T-helper 22 cell (primary cell): ENCODE measurements at places on chromosomes 4 and X.

GRCh38 chr4:100981447-100982204 lies 365.7 kb downstream of the PPP3CA start:
- no peak for DNase-seq

DNA sequence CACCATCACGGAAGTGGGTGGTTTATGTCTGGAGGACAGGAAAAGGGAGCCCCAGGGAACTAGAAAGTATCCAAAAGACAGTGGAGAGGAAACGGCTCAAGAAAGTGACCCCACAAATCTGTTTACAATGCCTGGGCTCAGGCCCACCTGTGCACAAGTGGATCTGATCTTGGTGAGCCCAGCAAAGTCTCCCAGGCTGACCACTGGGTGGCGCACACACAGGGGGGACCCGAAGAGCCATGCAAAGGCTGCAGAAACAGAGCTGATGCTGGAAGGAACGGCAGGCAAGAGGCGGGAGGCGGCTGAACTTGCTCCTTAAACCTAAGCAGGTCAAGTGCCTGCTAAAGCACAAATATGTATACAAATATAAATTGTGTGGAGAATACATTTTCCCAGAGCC lies 9.6 kb downstream of the HAUS7 start:
- no peak for DNase-seq

- no peak for DNase-seq
Measured at GRCh38 chrX:698206-698605, 67.6 kb downstream of the SHOX start.

DNA sequence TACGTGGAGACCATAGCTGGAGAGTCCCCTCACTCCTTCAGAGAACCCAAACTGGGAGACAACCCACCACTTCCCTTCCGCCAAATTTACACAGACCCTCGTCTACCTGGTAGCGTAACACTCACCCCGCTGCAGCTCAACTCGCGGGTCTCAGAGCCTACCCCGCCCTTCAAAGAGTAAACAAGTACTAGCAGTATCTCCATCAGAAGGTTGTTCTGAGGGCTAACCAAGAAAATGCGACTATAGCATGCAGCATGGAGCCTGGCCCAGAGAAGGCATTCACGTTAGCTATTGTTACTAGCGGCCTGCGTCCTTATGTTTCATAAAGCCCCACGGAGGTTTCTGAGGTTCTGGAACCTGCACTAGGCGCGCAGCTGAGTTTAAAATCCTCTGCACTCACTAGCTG lies 531 bp upstream of the MANBA start:
- no peak for DNase-seq

GRCh38 chr4:95546866-95547714 lies 1.7 kb downstream of the UNC5C start:
- no peak for DNase-seq

DNA sequence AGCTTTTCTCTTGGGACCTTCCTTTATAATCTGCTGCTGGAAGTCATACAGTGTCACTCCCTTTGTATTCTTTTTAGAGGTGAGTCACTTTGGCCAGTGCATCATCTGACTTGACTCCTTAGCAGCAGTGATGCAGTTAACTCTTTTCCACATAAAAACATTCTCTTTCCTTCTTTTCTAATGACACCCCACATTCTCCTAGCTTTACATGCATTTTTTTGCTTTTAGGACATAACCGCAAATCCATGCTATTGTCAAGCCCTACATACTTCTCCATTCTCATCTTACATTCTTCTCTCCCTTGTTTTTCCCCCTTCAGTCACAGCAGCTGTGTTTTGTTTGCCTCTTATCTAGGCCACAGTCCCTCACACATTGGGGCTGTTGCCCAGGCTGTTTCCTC lies 55.1 kb downstream of the ZNF330 start:
- no peak for DNase-seq

DNA sequence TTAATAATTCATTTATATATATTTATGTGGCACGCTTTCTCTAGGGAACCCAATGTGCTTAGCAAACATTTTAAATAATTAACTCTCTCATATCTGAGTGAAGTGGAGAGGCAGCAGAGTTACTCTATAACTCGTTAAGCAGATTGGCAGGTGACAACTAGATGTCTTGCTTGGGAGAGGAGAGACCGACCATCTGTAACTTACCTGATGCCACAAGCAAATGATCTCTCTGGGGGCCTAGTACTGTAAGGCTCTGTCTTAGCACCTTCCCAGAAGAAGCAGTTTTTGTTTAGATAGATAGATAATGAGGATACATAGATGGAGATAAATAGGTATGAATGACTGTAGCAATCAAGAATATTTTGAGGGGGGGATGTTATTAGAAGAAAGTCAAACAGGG lies 11.9 kb upstream of the SEL1L3 start:
- no peak for DNase-seq

GRCh38 chr4:174503079-174503715 lies 19.1 kb downstream of the HPGD start:
- DNase-seq = no peak

- no peak for DNase-seq
Measured at GRCh38 chr4:62771983-62772557, 1571.9 kb downstream of the ADGRL3 start.

DNA sequence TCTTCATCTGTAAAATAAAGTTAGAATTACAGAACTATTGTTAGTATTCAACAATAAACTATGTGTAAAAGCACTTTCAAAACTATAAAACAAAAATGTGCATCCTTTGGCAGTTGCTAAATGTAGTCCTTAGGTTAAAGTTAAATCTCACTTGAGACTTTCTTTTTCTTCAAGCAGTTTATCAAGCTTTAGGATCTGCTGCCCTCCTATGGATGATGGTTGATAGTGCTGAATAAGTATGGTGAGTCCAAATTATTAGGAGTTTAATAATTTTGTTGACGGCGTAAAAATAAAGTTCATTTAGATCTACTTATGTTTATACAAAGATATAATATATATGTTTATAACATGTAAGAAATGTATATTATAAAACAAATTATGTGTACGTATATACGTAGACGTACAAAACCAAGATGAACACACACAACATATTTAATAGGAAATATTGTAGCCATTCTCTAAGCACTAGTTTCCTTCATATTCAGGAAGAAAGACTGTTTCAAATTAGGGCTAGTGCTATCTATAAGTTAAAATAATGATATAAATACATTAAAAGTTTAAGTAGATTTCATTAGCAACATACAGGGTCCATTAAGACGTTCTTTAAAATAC lies 22.3 kb downstream of the UGT2A2 start:
- DNase-seq = no peak

DNA sequence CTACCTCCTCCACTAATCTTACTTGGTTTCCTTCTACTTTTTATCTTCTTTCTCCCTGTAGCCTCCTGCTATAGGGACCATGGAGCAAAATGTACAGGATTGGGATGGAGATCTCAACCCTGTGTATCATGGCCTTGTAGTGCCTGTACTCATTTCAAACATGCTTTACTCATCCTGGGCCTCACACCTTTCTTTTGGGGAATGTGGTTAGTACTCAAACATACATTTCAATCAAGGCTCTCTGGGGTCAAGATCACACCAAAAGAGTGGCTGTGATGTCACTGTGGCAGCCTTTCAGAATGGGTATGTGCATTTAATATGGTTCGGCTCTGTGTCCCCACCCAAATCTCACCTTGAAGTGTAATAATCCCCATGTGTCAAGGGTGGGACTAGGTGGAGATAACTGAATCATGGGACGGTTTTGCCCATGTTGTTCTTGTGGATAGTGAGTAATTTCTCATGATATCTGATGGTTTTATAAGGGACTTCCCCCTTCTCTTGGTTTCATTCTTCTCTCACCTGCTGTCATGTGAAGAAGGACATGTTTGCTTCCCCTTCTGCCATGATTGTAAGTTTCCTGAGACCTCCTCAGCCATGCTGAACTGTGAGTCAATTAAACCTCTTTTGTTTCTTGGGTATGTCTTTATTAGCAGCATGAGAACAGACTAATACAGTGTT lies 205.1 kb downstream of the RASL11B start:
- no peak for DNase-seq
